NCI-H2171 treated with DMSO at 0.1 percent for 48 hours (cell line): ENCODE measurements at places on chromosomes 3 and 15.
A peak's percentile ranks its signal among the peaks of the same experiment; 100 is the strongest.

DNA sequence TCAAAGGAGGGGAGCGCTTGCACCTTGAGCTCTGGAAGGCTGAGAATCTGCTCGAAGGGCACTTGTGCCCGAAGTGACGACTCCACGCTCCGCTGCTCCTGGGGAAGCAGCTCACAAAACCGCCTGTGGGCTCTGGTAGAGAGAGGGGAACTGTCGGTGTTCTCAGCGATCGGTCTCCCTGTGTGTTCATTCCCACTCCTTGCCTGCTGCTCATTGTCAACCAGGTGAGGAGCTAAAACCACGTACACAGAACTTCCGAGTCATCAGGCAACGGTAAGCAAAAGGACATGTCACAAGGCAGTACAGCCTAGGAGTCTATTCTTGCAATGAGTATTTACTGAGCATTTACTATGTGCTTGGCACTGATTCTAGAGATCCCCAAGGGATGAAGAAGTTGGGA, 1.5 kb downstream of the CIB1 start:
- DNase-seq, result no peak

- peak; percentile 8 for DNase-seq
These were observed 25.2 kb downstream of the NIPA1 start for GRCh38 chr15:22811640-22812039.

GRCh38 chr15:25597571-25597970, 158.7 kb upstream of the UBE3A start:
- DNase-seq, result no peak

DNA sequence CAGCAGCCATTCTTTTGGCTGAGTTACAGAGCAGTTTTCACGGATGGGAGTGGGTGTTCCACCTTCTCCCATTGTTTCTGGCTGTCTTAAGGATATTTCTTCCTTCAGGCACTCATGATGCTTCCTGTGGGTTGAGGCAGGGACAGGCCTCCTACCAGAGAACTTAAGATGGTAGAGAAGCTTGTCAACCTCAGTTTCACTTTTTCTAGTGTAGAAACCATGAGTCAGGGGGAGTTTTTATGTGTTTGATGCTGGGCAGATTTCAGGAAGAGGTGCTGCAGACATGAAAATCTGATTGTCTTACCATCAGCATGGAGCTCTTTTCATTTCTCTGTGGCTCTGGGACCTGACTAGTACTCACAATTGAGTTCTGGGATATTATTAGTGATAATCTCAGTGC, 48.7 kb upstream of the VEPH1 start:
- DNase-seq, result no peak

GRCh38 chr15:80587816-80588456, 107.2 kb upstream of the ABHD17C start:
- no peak for DNase-seq

GRCh38 chr3:192875971-192876565, 41.6 kb downstream of the MB21D2 start:
- no peak for DNase-seq

- DNase-seq, result no peak
These were observed 218.1 kb downstream of the ADAMTSL3 start for GRCh38 chr15:83871808-83872559.

DNA sequence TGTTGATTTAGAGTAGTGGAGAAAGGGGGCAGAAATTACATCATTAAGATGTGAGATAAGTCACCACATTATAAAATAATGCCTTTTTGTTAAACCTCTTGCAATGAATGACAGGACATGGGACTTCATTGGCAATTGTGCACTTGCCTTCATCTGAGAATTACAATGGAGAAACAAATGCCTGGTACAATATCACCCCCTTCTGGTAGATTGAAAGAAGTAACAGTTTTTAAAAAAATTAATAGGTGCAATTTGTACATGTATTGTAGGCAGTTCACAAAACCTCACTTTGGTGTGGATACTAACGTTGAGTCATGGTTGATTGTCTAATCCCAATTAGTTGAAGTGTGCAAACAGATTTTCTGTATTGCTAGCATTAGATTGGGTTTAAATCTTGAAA, 4.6 kb upstream of the P2RY14 start:
- peak; percentile 85 for DNase-seq

GRCh38 chr3:70539908-70540307, 227.5 kb upstream of the MDFIC2 start:
- DNase-seq, result no peak

GRCh38 chr15:63044645-63045464, 2.3 kb downstream of the TPM1 start:
- no peak for DNase-seq

DNA sequence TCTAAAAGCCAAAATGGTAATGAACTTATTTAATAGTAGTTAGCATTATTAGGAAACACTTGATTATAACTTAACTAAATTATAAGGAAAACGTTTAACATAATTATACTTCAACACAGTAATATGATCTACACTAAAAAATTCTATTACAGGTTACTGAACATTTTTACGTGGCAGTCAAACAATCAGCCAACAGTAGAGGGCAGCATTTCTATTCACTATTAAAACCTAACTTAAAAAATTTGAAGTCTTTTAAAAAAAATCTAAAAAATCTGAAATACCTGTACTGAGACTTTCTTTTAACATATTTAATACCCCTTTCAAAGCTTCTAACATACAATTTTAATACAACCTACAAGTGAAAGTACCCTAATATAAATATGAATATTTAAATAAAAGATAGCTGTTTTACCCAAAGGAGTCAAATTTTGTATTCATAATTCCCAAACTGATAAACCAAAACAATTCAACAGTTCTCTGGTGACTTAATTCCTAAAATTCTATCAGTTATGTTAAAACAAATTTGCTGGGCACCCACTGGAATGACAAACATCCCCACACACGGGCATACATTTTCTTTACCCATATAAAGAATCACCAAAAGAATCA, 41.5 kb downstream of the DLG1 start:
- DNase-seq, result peak; percentile 64

GRCh38 chr3:114374433-114374990, 80.7 kb downstream of the TIGIT start:
- no peak for DNase-seq

- no peak for DNase-seq
These were observed 290.5 kb upstream of the VEPH1 start for GRCh38 chr3:157793745-157794144.

DNA sequence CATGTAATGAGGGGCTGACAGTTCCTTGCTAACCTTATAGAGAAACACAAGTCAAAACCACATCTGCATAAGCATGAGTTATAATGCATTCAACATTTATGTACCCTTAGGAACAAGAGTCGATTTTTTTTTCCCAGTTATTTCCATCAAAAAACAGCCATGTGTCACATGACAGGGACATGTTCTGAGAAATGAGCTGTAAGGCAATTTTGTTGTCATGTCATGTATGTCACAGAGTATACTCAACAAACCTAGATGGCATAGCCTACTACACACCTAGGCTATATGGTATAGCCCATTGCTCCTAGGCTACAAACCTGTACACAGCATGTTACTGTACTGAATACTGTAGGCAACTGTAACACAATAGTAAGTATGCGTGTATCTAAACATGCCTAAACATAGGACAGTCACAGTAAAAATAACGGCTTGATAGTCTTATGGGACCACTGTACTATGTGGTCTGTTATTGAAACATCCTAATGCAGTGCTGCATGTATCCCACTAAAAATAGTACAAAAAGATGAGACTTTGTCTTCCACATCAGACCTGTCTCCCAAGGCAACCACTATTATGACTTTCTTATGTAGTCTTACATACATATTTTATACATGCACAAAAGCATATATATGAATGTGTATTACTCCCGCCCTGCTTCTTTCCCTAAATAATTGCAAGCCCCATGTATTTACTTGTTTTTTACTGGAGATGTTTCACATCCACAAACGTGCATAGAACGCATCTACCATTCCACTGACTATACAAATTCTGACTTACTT, 34.9 kb downstream of the LINS1 start:
- no peak for DNase-seq

DNA sequence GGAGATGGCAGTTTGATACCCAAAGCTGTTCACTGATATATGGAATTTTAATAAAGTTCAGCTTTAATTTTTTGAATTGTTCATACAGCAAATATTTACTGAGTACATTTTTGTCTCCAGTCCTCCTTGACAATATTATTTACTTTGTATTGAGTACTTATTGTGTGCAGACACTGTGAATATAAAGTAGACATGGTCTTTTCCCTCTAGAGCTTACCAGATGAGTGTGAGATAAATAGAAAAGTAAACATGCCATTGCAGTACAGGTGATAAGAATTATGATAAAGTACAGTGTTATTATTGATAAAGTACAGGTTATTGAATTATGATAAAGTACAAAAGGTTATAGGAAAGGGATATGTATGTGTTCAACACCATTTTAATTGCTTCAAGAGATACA, 2.1 kb downstream of the UBA5 start:
- no peak for DNase-seq

- DNase-seq, result peak; percentile 57
These were observed 69.1 kb upstream of the MAGI1 start for GRCh38 chr3:66107855-66108254.

- no peak for DNase-seq
These were observed 60.2 kb upstream of the SLC4A7 start for GRCh38 chr3:27544372-27544865.

- no peak for DNase-seq
These were observed 10.3 kb downstream of the CACNA2D3 start for GRCh38 chr3:54132685-54133084.

DNA sequence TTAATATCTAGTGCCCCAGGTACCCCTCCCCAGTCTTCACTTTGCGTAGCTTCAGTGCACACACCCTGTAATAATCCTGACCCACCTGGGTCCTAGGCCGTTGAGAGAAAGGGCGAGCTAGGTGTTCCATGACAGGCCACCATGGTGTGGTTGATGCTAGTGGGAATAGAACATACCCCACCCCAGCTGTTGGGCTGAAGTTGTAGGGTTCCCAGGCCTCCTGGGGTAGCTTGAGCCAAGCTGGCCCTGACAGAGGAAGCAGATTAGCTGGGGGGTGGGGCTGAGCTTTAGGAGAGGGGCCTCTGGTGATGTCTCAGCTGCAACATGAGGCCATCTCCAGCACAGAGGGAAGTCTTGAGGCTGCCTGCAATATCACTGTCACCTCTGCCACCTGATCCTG, 40.5 kb downstream of the RAB11A start:
- DNase-seq, result no peak

DNA sequence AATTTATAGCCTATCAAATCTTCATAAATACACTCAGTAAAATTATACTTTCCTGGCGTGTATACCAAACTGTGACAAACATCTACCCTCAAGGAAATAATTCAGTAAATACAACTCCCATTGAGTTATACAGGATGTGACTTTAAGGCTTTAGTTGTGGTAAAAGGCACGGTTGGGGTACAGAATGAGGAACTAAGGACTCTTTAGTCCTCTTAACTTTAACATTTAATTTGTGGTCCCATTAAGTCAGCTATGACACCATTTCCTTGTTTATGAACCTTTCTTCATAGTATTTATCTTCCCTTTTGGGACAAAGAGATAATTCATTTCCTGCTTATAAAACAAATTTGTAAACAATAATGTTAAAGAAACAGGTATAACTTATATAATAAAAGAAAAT, 30.2 kb downstream of the IFT80 start:
- DNase-seq, result no peak

DNA sequence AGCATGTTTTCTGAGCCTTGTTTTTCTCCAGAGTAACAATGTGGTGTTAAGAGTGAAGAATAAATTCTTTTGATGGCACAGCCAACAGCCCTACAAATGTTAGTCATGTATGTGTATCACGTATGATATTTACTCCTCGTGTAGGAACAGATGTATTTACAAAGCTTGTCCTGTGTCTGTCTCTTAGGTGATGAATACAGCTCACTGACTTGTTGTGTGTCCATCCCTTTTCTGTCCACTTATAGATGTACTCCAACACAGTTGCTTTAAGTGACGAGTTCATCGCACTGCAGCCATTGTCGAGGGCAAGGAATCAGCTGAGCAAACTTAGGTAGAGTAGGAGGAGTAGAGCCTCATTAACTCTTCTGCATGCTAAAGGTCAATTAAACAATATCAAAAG, 78.1 kb downstream of the DCUN1D1 start:
- no peak for DNase-seq

- no peak for DNase-seq
These were observed 6.2 kb downstream of the CILP start for GRCh38 chr15:65204931-65205660.

- DNase-seq, result peak; percentile 69
These were observed at the start of gene PLXNB1 for GRCh38 chr3:48429960-48430707. Gene PLXNB1, minus strand, starts transcription at chr3:48430086. Its CDS starts 5,475 bp downstream, at chr3:48424611.

DNA sequence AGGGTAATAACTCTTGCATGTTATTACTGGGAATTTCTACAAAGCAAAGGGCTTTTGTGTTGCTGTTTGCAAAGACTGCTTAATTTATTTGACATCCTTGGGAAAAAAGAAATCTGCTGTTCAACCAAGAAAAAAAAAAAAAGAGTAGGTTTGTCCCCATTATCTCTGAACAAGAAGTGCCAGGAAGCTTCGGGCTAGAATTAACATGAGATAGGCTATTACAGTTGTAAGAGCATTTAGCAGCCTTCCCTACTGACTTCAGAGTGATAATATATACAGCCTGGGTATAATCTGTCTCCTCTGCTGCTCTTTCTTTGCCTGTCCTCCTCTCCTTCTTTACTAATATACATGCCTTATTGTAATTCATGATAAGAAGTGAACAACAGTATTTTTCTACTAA, 23.3 kb upstream of the CHMP2B start:
- no peak for DNase-seq

GRCh38 chr15:29942143-29942542, 119.9 kb upstream of the TJP1 start:
- no peak for DNase-seq

GRCh38 chr3:119659606-119660291, 640 bp downstream of the POPDC2 start:
- no peak for DNase-seq

GRCh38 chr3:67531181-67532101, 123.0 kb downstream of the SUCLG2 start:
- DNase-seq, result no peak

GRCh38 chr15:80840182-80841130, 61.3 kb downstream of the CEMIP start:
- DNase-seq, result no peak

DNA sequence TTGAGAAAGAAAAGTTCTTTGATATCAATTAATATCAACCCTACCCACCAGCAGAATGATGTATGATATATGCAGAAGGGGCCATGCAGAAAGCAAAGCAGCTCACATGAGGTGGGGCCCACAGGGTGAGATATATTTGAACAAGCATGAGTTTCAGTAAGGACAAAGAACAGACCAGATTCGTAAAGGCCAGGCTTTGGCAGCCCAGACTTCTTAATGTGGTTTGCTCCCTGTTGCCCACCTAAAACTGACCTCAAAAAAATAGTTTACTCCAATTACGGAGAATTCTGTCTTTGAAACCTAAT, 255.7 kb upstream of the WNT5A start:
- no peak for DNase-seq

GRCh38 chr15:76208786-76209424, 102.4 kb downstream of the ETFA start:
- no peak for DNase-seq

GRCh38 chr3:50512131-50512530, 8.7 kb upstream of the CACNA2D2 start:
- DNase-seq, result peak; percentile 6

GRCh38 chr3:39528844-39529243, 61.4 kb downstream of the MOBP start:
- no peak for DNase-seq

GRCh38 chr15:62883938-62884479, 158.5 kb upstream of the TPM1 start:
- no peak for DNase-seq
